ENCODE measurements at places on chromosomes 3 and 15.

DNA sequence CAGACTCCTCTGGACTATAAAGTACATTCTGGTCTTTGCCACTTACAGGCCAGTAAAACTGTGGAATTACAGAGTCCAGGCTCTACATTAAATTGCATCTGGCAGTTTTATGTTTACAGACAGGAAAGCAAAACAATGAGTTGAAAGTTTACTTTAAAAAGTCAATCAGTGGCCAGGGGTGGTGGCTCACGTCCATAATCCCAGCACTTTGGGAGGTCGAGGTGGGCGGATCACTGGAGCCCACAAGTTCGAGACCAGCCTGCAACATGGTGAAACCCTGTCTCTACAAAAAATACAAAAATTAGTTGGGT is 53.8 kb downstream of the TM4SF4 start:
- no peak for DNase-seq

DNA sequence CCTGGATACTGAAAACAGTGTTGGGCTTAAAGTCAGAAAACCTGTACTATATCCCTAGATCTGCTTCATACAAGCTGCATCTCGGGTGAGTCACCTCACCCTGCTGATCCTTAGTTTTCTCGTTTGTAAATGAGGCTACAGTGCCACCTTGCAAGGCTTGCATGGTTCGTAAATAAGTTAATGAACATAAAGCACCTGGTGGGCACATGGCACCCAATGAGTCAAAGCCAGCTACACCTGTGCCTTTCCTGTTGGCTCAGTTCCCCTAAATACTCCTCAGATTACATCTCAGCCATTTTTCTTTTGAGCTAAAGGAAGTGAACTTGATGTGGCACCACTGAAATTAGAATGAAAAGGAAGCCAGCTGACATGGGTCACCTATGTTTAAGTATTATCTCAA is 26.5 kb downstream of the RTP1 start:
- no peak for DNase-seq

GRCh38 chr3:112649478-112649735 is 8.5 kb upstream of the CCDC80 start:
- no peak for DNase-seq

- no peak for DNase-seq
Measured at GRCh38 chr3:45676325-45677032, 12.7 kb upstream of the SACM1L start.

GRCh38 chr15:75112278-75112847 is 89.0 kb downstream of the PPCDC start:
- DNase-seq, result no peak

GRCh38 chr3:39378957-39379777 is 4.0 kb upstream of the SLC25A38 start:
- no peak for DNase-seq

- no peak for DNase-seq
Measured at GRCh38 chr3:13623101-13623654, 74.3 kb downstream of the FBLN2 start.

DNA sequence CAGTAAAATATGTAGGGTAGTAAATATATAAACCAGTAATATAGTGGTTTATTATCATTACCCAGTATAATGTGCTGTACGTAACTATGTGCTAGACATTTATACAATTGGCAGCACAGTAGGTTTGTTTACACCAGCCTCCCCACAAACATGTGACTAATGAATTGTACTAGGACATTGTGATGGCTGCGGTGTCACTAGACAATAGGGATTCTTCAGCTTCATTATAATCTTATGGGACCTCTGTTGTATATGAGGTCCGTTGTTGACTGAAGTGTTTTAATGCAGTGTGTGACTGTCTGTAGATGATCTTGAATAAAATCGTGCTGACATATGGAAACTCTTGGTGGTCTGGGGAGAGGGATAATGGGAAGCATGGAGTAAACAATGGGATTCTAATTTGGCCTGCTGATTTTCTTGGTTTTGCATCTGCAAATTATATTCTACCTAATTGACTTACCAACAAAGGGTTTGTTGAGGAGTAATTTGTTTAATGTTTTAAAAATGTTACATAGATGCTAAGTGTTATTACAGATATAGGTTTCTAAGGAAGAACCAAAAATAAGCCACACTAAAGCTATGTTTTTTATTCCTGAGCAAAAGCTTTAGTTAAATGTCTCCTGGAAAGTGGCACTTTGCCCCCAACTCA is 496.5 kb upstream of the TBL1XR1 start:
- DNase-seq, result no peak

- DNase-seq, result no peak
Measured at GRCh38 chr3:191120447-191121298, 78.4 kb upstream of the OSTN start.

GRCh38 chr3:115975353-115975752 is 352.0 kb downstream of the GAP43 start:
- DNase-seq, result no peak

DNA sequence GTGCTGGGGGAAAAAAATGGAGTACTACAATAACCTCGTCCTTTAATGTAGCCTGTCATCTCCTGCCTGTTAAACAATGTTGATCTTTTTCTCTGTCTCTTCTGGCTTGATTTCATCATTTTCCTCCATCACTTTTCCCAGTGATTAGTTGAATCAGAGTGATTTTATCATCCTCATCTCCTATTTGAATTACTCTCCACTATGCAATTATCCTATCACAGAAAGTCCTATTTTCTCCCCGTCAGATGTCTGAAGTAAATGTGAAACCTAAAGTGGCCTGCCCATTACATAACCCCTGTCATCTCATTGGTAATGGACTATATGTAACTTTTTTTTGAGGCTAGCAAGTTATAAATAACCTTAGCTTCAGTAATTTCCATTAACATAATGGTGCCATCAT is 201.8 kb downstream of the CACNA2D3 start:
- no peak for DNase-seq

GRCh38 chr3:72006631-72007556 is 221.9 kb upstream of the PROK2 start:
- DNase-seq, result no peak

DNA sequence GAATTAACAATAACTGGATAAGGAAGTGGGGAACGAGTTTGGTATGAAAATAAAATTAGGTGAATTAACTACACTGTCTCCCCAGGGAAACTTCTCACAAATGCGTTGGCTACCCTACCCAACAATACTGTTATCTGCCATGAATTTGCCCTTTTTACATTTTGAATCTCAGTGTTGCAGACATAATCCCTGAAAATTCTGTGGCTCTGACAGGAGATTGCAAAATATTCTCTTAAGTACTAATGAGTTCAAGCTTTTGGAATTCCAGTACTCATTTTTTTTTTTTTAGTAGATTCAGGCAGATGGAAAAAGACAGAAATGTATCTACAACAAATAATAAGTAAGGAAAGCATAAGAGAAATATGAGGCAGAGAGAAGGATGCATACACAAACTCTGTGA is 332.6 kb downstream of the LSAMP start:
- DNase-seq, result no peak
